ENCODE measurements at places on chromosomes 2 and 18.

DNA sequence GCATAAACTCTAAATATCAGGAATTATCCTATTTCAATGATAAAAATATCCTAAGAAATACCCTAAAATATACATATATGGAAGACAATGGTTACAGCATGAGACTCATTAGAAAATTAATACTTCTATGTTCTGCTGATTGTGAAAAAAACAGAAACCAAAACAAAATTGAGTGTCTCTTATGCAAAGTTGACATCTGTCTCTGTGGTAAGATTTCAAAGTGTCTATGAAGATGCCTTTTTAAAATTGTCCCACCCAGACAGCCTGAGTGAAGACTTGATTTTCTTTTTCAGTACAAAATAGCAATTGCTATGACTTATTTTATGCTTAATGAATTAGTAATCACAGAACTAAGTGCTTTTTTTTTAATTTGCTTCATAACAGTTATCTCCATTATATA lies 1368.4 kb upstream of the LRRTM1 start:
- no peak for DNase-seq

DNA sequence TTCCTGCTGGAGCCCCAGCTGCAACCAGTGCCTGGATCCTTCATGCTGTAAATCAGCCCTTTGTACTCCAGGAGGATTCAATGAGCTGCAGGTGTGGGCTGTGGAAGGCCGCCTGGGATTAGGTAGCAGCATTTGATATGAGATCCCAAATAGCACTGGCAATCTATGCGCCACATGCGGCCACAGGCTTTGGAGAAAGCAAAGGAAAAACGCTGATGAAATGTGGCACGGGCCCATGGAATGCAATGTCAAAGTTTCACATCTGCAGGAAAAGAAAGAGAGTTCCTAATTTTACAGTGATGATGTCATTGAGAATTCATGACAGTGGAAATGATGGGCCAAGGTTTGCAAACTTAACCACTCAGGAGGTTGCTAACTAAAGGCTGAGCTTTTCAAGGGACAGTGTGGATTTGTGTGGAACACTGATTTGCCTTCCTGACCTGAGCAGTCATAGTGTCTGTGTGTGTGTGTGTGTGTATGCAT lies 216.4 kb upstream of the OSR1 start:
- DNase-seq, result no peak

DNA sequence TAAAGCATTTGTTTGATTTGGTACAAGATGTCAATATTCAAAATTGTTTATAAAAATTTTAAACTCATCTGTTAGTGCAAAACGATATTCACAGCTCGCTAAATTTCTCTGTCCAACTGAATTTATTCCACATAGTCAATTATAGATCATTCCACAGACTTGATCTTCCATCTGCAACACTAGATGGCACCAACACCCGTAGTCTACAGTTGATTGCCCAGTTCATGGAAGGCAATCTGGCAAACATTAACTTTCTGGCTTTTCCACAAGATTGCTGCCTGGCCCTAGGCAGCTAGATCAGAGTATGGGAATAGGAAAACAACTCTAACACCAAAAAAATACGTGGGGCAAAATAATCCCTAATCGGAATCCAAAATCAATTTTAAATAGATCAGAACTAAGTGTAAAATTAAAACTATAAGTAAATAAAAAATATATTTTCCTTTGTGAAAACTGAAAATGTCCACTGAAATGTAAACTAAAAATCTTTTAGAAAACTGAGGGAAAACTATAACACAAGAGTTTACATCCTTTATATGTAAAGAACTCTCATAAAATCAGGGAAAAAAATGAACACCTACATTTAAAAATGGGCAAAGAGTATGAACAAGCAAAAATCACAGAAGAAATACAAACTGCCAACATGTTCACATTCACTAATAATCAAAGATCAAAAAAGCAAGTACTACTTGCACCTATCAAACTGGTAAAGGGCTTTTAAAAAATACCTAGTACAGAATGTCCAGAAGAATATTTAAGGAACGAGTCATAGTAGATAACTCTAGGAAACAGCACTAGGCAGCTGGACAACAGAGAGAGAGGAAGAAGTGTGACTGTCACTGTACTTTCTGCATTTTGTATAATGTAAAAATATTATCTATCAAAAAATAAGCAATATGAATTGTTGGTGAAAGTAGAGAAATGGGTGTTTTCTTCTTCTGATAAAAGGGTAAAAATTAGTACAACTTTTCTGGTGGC lies 35.0 kb downstream of the RTN4 start:
- no peak for DNase-seq

DNA sequence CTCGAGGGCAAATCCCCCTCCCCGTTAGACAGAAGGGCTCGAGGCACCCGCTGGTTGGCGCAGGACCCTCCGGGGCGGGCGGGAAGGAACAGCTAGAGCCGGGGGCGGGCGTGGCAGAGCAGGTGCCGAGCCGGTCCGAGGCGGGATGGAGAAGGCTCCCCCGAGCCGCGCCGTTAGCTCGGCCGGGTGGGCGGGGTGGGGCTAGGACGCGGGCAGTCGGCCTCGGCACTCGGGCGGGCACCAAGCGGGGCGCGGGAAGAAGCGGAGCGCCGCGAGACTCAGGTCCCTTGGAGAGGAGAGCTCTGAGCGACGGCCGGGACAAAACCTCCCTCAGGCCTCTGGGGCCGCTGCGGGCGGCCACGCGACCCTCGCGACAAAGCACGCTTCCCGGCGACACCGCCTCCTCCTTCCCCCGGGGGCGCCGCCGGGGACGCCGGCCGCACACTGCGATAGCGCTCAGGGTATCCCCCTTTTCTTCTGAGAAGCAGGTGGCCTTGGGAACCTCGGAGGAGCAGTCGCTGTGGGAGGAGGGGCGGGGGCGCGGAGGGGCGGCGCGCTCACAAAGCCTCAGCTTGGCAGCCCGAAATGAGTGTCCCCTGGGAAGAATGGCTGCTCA lies 721 bp downstream of the FHOD3 start:
- no peak for DNase-seq

DNA sequence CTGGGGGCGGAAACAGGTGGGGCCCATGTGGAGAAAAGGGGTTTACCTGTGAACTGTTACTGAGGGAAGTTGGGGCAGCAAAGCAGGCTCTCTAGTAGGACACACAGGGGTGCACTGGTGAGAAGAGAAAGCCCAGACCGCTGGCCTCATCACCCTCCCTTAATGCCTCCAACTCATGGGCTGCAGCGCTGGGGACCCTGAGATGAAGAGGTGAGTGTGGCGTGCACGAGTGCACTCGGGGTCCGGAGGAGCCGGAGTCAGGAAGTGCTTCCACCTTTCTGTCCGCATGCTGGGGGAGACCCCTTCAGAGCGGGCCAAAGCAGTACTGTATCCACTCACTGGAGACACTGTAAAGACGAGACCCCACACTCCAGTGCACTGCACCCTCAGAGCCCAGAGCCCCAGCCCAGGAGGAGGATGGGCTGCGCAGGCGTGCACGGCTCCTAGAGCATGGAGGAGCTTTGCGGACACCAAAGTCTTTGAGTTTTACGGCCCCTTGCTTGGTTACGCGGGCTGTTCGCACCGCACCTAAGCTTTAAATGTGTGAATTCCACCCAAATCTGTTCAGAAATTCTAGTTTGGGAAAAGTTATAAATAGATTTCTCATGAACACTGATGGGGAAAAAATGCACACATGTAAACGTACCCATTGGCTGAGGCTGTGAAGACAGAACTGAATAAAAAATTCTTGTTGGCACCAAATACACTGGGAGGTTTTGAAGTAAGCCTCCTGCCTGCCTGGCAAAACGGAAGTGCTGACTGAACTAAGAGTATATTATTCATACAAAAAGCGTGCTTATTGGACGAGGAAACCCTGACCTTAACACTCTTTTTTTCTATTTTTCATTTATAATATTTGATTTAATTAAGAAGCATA lies 45.4 kb upstream of the PPP4R1 start:
- DNase-seq, result no peak

GRCh38 chr2:217183471-217183870 lies 323.6 kb upstream of the TNP1 start:
- no peak for DNase-seq

DNA sequence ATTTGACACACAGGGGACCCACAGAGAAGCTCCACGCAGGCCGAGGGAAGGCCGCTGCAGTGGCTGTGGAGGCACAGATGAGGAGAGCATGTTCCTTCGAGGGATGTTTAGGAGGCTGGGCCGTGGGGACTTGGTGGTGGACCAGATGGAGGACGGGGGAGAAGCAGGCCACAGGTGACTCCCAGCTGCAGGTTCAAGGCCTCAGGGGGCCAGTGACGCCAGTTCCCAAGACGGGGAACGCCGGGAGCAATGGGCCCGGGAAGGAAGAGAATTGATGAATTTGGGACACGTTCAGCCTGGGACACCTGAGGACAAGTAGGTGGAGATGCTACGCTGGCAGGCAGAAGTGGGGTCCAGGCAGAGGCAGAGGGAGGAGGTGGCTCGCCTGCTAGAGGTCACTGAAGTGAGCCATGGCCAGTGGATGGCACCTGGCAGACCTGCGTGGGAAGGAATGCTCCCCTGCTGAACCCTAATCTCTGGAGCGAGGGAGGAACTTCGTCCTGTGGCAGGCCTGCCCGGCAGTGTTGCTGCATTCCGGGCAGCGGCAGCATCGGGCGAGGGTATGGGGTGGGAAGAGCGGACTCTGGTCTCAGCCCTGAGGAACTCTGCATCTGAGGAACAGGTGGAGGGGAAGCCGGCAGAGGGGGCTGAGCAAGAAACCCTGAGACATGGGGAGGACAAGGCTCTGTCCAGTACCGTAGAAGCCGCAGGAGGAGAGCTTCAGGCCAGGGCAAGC lies 25.2 kb upstream of the HPCAL1 start:
- DNase-seq, result no peak

GRCh38 chr2:179595284-179595683 lies 266.1 kb downstream of the ZNF385B start:
- no peak for DNase-seq

GRCh38 chr2:11008773-11009172 lies 97.0 kb downstream of the KCNF1 start:
- no peak for DNase-seq

DNA sequence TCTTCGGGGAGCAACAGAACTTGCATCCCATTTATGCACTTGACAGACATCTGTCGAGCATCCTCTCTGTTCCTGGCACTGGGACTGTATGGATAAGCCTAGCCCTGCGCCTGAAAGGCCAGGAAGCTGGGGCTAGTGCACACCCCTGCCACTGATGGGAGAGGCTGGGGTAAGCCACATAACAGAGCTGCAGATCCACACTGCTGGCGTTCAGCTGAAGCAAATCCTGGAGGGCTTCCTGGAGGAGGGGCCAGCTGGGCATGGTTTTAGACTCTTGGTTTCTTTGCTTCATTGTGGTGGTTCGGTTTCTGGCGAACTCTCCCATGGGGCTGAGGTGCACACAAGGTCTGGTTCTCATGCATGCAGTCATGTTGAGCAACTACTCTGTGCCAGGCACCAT lies 45.5 kb upstream of the FOSL2 start:
- no peak for DNase-seq
